ENCODE measurements at places on chromosomes 7 and 10.

GRCh38 chr7:126362746-126363145 is 890.0 kb downstream of the GRM8 start:
- no peak for DNase-seq

DNA sequence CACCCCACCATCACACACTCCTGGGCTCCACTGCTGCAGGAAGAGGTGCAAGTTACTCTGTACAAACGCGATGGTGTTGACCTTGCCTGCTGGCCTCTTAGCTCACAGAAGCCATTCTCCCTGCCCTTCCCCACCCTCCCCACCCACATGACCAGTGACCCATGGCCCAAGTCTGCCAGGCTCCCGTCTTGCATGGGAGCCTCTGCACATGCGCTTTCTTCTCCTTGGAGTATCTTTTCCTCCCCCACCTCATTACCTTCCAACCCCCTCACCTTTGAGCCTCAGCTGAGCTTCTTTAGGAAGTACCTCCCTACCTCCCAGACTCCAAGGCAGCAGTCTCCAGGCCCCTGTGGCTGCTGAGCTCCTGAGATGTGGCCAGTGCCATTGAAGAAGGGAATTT is 337.7 kb upstream of the ZNF32 start:
- no peak for DNase-seq

GRCh38 chr10:43955002-43955596 is 306.4 kb upstream of the ZNF32 start:
- DNase-seq: no peak

GRCh38 chr7:70565721-70566370 is 566.1 kb upstream of the GALNT17 start:
- no peak for DNase-seq

- peak; percentile 23 for DNase-seq
Observed at GRCh38 chr10:21194510-21194993, 297.4 kb upstream of the NEBL start.
